Activated CD8-positive, alpha-beta T cell treated with anti-CD3 and anti-CD28 coated beads for 36 hours (primary cell): ENCODE measurements at places on chromosomes 4 and X. TPM values are rescaled to one million over a fixed set of nuclear protein-coding genes. Genes with fewer than 3 reads are reported as not detected.

Gene LDOC1
- 2.4 TPM for total RNA-seq

Gene FGF13
- not detected for total RNA-seq

Gene MAGED4
- 1.6 TPM for total RNA-seq

Gene NRK
- total RNA-seq, result not detected

Gene PPARGC1A
- not detected for total RNA-seq

Gene DCLK2
- not detected for total RNA-seq
